ENCODE measurements at places on chromosomes 11 and 22.
A peak's percentile ranks its signal among the peaks of the same experiment; 100 is the strongest.

- peak; percentile 90 for DNase-seq
These were observed 146.5 kb downstream of the CCDC34 start for GRCh38 chr11:27216270-27217149.

- peak; percentile 39 for DNase-seq
These were observed 47.3 kb downstream of the TSPAN18 start for GRCh38 chr11:44774108-44774507.

- no peak for DNase-seq
These were observed 288.3 kb upstream of the ANO3 start for GRCh38 chr11:26043665-26044064.

GRCh38 chr11:119175493-119176077 is 7.1 kb downstream of the NLRX1 start:
- peak; percentile 34 for DNase-seq

DNA sequence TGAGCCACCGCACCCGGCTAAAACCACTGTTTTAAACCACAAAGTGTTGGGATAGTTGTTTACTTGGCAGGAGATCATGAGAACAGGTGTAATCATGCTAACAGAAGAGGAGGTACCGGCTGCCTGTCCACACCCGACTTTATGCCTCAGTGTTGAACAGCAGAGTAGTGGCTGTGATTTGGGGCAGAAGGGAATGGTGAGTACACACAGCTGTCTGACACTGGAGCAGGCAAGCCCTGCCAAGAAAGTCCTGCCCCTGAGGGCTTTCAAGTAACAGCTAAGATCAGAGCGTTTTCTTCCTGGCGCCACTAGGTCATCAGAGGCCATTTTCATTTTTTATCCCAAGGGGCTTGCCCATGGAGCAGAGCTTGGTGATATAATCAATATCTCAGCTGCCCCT is 8.1 kb downstream of the CDKN1C start:
- no peak for DNase-seq

- peak; percentile 49 for DNase-seq
These were observed 12.2 kb downstream of the PAAF1 start for GRCh38 chr11:73889019-73889418.

GRCh38 chr11:60316317-60316716 is 10.7 kb upstream of the MS4A6E start:
- DNase-seq = no peak

GRCh38 chr22:22928666-22929380 is 41.2 kb downstream of the IGLL5 start:
- DNase-seq = no peak

GRCh38 chr22:44723801-44724200 is 21.8 kb downstream of the PRR5 start:
- peak; percentile 50 for DNase-seq

DNA sequence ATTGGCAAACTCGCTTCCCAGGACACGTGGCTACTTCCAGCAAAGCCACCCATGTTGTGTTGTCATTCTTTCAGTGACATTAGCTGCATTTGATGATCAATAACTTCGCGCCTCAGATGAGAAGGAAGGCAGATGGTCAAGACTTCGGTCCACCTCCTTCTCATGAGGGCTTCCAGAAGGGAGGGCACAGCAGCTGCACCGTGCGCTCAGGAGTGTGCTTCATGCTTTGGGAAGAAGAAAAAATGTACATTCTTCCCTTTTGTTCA is 25.3 kb downstream of the IGLL5 start:
- DNase-seq = no peak

GRCh38 chr22:39255449-39256185 is 10.8 kb upstream of the PDGFB start:
- DNase-seq = no peak

DNA sequence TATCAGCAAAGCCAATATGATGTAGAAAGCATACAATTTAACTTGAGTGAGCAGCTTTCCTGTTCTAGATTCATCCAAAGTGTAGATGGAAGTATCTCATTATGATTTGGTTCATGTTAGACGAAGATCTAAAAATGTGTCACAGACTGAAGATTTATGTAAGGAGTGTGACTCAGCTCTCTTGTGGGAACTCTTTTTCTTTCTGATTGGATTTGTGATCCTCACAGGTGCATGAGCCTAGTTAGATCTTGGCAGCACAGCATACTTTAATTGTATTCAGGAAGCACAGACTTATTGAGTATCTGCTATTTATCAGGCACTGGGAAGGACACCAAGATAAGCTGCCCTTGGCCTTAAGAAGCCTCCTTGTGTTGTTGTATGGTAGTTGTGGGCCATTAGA is 147.1 kb downstream of the C11orf91 start:
- peak; percentile 39 for DNase-seq

GRCh38 chr11:70482529-70482917 is 84.2 kb downstream of the CTTN start:
- no peak for DNase-seq

GRCh38 chr11:88297421-88297820 is 40.1 kb downstream of the CTSC start:
- no peak for DNase-seq

GRCh38 chr11:35689081-35689996 is 26.8 kb downstream of the TRIM44 start:
- DNase-seq = no peak

DNA sequence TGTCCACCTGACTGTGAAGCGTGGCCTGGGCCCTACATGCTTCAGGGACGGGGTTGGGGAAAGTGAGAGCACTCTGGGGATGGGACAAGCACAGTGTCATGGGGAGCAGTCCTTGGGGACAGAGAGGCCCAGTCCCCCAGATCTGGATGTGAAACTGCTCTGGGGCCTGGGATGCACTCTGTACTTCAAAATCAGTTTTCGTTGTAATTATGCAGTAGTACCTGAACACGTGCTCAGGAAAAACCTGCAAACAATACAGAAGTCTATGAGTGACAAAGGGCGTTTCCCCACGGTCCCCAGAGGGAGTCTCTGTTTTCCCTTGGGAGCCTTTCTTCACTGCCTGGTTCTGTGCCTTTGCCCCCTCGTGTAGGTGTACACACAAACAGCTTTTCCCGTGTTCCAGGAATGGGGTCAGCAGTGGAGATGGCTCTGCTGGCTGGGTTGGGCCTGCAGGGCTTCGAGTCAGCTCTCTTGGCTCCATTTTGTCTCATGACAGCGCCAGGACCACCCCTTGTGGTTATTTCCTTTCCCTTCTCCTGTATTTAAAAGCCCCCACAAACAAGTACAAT is 5.2 kb upstream of the TNFRSF13C start:
- DNase-seq = no peak

DNA sequence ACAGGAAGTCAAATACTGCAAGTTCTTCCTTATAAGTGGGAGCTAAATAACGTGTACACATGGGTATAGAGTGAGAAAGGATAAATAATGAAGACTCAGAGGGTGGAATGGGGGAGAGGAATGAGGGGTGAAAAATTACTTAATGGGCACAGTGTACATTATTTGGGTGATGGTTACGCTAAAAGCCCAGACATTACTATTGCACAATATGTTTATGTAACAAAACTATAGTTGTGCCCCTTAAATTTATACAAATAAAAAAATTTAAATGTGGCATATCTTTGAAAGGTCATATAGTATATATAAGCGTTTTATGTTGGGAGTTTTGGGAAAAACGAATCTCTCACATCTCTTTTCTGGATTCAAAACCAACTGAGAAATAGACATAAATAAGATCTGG is 96.1 kb downstream of the KIF18A start:
- DNase-seq = no peak

DNA sequence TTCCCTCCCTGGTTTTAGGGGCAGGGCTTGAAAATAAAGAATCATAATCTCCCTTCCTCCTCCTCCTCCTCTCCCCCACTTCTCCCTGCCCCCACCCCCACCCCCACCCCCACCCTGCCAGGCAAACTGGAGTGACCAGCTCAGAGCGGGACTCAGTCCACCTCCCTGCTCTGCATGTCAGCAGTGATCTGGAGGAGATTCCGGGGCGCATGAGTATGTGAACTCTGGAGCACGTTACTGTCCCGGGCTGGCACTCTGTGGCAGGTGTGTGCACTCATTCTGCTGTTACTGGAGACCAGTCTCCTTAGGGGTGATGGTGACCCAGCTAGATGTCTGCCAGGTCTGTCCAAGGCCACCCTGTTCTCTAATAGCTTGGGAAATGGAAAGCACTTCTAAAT is 33.9 kb downstream of the MARK2 start:
- no peak for DNase-seq

GRCh38 chr11:124511745-124512144 is 31.7 kb downstream of the OR8B12 start:
- no peak for DNase-seq

DNA sequence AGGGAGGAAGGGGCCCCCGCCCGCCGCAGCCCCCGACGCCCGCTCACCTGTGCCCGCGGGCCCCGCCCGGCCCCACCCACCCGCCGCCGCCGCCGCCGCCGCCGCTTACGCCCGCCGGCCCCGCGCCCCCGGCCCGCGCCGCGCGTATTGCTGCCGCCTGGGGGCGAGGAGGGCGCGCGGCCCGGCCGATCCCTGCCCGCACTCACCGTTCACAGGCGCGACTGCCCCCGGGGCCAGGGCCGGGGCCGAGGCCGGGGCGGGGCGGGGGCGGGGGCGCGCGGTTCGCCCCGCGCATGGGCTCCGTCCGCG is 212 bp downstream of the HRAS start:
- DNase-seq = no peak

DNA sequence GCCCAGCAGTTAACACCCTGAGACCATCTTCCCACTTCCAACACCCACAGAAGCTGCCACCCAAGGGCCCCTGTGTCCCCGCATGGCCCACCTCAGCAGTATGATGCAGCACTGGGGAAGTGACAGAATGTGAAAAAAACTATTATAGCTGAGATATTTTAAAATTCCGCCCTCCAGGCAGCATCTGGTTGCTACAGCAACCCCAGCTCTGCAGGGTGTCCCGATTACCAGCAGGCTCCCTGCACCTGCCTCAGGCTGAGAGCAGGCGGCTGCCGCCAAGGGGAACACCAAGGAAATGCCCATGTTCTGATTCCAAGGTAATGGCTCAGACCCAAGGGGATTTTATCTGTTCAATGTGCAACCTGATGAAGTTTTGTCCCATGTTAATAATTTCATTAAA is 10.5 kb upstream of the TMEM121B start:
- DNase-seq = no peak

DNA sequence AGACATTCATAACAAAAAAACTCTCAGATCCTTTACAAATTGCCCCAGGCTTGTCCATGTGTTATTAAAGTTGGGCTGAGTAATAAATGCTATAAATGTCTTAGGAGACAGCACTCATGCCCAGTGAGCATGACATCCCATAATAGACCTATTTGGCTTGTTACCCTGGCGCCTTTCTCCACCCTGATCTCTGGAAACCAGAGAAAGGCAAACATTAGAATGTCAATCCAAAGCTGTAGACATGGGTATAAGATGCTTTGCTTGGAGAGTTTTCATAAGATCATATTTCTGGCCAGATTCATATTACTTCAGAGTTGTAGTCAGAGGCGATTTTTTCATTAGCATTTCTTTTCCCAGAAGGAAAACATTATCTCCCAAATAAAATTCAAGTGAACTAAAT is 161.3 kb upstream of the UBASH3B start:
- no peak for DNase-seq

GRCh38 chr22:25102722-25103121 is 96.9 kb upstream of the CRYBB3 start:
- peak; percentile 20 for DNase-seq

GRCh38 chr11:129391360-129391759 is 15.7 kb downstream of the BARX2 start:
- DNase-seq = no peak

DNA sequence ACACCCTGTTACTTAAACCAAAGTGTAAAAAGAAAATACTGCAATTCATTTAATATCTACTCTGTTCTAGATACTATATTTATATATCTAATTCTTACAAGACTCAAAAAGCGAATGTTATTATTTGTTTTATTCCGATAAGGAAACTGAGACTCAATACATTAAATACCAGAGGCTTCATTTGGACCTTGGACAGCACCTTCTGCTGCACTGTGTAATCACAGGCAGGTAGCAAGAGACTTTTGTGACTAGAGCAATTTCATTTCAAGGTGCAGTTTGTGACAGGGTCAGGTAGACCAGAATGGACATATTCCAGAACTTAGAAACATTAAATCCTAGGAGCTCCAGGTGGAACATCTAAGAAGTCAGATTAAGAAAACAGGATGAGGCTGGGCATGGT is 21.4 kb upstream of the DNAJB13 start:
- no peak for DNase-seq

GRCh38 chr11:122045181-122045586 is 70.8 kb downstream of the BLID start:
- peak; percentile 92 for DNase-seq

- DNase-seq = no peak
These were observed 1074.4 kb downstream of the DLG2 start for GRCh38 chr11:84552791-84553190.

DNA sequence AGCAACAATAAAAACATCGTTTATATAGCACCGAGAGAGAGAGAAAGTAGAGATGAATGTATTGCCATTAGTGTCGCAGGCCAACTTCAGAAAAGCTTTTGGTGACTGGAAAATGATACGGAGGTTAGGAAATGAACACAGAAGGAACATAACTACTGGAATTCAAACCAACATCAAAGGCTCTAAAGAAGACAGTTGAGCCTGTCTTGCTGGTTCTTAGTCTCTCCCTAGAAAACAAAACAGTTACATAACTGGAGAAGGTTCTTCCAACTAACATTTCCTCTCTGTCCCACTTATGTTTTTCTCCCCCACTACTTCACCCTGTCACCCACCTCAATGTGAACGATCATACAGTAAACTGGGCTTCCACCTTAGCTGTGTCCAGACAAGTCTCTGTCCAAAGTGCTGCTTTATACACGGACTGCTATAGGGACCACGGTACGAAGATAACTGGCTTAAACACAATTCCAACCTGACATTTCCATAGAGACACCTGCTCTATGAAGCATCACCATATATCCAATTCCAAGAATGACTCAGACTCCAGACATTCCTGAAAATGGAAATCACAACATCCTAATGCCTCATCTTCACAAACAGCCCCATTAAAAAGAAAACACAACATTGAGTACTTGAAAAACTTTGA is 85.2 kb upstream of the ARHGAP32 start:
- DNase-seq = peak; percentile 6

GRCh38 chr11:12886508-12886907 is 122.6 kb upstream of the RASSF10 start:
- no peak for DNase-seq

- DNase-seq = no peak
These were observed 46.7 kb downstream of the ABTB2 start for GRCh38 chr11:34311126-34311525.

DNA sequence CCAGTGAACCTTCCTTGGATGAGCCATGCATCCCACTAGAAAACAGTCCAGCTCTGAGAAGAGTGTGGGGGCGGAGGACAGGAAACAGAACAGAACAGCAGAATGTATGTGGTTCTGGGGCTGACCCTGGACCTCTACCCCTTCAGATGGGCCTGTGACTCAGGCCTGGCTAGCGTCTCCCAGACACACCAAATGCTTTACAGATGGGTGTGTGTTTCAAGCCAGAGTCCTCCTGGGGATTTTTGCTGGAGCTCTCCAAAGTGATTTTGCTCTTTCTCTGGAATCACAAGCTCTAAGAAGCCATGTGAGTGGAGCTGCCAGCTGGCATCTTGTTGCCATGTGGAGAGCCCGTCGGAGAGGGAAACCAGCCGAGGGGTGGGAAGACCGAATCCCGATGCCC is 13.2 kb upstream of the C1QTNF4 start:
- peak; percentile 34 for DNase-seq
